ENCODE measurements at places on chromosomes 16 and 17.
A peak's percentile ranks its signal among the peaks of the same experiment; 100 is the strongest.

GRCh38 chr16:26717826-26718225, 348.9 kb upstream of the C16orf82 start:
- DNase-seq: no peak

GRCh38 chr17:36182176-36183000, 6.0 kb upstream of the TBC1D3B start:
- no peak for DNase-seq

GRCh38 chr17:7260651-7261378, 1.5 kb downstream of the CLDN7 start:
- peak; percentile 75 for DNase-seq

DNA sequence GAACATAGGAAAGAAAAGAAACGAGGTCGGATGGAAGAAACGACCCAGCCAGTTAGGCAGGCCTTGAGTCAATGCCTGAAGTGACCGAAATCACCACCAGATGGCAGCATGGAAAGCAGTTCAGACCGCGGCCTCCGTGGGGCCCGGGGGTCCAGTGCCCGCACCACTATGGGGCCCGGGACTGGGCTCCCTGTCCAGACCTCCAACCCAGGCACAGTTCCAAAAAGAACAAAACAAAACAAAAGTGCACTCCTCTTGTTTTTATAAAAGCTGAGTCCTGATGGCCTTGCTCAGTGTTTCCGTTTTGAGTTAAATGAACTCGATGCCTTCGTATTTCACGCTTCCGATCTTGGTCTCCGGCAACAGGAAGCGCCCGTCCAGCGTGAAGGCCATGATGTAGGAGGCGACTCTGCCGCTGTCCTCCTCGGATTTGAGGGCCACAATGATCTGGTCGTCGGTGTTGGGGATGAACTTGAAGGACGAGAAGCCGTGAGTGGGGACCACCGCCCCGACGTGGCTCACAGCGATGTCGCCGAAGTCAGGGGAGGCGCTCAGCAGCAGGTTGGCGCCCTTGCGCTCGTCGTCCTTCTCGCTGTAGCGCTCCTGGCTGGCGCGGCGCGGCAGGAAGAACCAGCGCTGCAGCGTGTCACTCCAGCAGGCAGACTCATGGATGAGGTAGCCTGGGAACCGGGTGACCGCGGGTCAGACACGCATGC, 13.7 kb upstream of the LGALS3BP start:
- peak; percentile 73 for DNase-seq

- no peak for DNase-seq
Observed at GRCh38 chr17:57422574-57423164, 166.3 kb downstream of the MSI2 start.

- DNase-seq: no peak
Observed at GRCh38 chr16:1494711-1495110, 1.6 kb downstream of the TELO2 start.

Data from erythroblast (primary cell).